ENCODE measurements at places on chromosomes 5 and 9.

DNA sequence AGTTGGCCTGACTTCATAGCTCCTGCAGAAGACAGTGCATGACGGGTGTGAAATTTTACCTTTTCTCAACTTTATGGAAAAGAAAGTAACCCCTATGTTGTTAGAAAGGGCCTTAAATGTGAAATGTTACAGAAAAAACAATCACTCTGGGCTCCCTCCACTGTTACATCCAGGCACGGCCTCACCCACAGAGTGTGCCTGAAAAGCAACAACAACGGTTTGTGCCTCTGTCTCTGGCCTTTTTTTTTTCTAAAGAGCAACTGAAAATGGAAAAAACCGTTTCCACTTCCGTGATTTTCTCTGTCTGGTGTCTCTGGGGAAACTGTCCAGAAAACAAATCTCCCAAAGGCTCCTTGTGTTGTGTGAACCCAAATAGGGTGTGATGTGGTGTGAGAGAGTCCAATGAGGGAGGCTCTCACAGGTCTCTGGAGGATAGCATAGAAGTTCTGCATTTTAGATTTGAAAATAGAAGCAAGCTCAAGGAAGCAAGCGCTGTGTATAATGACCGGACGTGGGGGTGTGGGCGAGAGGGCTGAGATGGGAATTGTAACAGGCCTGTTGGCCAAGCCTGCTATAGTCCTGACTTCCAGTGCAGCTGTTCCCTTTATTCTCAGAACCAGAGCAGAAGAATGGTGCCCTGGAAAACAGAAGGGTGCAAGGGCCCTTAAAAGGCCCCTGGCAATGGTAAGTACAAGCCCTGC, 221.8 kb upstream of the TUT7 start:
- DNase-seq: no peak

GRCh38 chr9:99824378-99825171, 2.9 kb downstream of the NR4A3 start:
- DNase-seq: no peak

DNA sequence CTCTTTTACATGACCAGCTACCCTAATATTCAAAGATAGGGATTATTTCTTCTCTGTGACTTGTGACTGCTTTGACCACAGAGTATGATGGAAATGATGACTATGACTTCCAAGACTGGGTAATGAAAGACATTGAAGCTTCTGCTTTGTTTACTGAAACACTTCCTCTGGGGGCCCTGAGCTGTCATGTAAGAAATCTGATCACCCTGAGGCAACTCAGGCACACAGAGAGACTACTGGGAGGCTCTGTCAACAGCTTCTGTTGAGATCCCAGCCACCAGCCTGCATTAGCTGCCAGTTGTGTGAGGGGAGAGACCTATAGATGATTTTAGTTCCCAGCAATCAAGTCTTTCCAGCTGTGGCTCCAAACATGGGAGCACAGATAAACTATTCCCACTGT, 76.5 kb downstream of the KCTD16 start:
- DNase-seq: no peak

DNA sequence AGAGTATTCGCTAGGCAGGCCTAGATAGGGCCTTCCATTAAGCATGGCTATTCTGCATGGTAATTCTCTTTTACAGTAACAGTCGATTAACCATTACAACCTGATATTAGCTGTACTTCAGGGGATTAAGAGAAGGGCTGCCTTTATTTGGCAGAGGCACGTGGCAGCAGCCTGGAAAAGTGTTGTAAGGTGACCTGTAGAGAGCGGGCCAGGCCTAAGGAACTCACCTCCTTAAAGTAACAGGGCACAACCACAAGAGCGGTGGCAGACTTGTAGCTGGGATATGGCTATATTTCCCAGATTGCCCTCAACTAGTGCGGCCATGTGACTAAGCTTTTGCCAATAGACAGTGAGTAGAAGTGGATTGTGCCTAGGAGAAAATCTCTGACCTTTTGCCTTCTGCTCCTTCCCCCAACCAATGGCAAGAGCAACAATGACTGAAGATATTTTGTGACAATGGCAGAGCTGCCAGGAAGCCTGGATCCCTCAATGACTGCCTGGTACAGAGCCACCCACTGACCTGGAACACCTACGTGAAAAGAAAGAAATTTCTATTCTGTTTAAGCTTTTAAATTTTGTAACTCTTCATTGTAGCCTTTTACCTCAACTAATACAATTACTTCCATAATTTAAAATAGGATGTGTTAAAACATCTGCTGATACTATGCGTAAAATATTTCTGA, 18.9 kb upstream of the ANKRD34B start:
- no peak for DNase-seq

GRCh38 chr5:119342406-119342805, 13.4 kb upstream of the TNFAIP8 start:
- no peak for DNase-seq

DNA sequence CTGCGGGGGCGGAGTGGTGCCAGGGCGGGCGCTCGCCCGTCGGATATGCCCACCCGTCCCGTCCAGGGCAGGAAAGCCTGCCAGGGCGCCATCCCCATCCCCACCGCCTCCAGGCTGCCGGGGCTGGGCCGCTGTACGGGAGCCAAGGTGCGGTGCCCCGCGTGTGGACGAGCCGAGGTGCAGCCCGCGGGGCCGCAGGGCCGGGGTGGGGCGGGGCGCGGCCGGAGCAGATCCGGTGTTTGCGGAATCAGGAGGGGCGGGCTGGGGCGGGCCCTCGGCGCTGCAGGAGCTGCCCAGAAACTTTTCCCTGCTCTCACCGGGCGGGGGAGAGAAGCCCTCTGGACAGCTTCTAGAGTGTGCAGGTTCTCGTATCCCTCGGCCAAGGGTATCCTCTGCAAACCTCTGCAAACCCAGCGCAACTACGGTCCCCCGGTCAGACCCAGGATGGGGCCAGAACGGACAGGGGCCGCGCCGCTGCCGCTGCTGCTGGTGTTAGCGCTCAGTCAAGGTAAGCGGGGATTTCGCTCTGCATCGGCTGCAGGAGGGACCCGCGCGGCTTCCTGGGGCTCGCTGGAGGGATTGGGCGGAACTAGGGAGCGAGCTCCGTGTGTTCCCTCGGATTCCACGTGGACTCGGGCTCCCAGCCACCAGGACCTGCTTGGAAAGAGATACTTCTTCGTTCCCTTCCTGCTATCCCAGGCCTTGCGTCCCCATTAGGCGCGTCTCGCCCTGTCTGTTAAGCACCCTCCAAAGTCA, at the start of gene ITGA2:
Gene ITGA2, plus strand, starts transcription at position 328 of the 756 bp plus-strand sequence. Its CDS starts 117 bp downstream, at position 445.
- DNase-seq: peak; percentile 5

DNA sequence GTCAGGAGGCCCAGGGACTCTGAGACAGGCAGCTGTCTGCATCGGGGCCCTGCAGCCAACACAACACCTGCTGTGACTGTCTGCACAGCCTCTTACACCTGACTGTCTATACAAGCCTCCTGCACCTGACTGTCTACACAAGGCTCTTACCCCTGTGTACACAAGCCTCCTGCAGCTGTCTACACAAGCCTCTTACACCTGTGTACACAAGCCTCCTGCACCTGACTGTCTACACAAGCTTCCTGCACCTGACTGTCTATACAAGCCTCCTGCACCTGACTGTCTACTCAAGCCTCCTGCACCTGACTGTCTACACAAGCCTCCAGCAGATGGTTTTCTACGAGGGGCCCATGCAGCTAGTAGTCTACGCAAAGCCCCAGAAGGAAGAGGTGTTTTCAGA, 18.6 kb downstream of the IRX2 start:
- DNase-seq: no peak

- no peak for DNase-seq
Measured at GRCh38 chr9:93118863-93119702, 15.0 kb downstream of the NINJ1 start.

GRCh38 chr5:122458278-122458872, 146.3 kb downstream of the SNCAIP start:
- DNase-seq: no peak

- DNase-seq: no peak
Measured at GRCh38 chr9:88775037-88775471, 216.2 kb upstream of the S1PR3 start.

GRCh38 chr5:94968507-94969095, 316.3 kb downstream of the MCTP1 start:
- peak; percentile 78 for DNase-seq

GRCh38 chr5:178476972-178477754, 113.0 kb downstream of the COL23A1 start:
- DNase-seq: no peak

- DNase-seq: no peak
Measured at GRCh38 chr5:44887722-44888121, 79.0 kb downstream of the MRPS30 start.

DNA sequence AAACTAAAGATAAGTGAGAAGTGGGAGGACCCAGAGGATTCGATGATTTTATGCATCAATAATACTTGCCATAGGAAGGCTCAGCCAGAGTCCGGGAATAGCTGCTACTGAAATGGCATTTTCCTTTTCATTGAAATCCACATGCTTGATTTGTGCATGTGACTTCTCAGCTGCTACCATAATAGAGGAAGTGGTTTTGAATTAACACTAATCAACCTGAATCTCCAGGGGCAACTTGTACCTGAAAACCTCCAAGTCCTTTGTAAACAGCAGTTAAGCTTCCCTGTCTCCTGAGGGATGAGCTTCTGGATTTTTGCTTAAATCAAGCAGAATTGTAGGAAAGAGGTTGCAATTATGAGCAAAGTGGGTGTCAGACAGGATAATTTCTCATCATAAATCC, 124.9 kb downstream of the PPP2R2B start:
- DNase-seq: no peak

- no peak for DNase-seq
Measured at GRCh38 chr5:172542651-172543131, 88.4 kb upstream of the SH3PXD2B start.

DNA sequence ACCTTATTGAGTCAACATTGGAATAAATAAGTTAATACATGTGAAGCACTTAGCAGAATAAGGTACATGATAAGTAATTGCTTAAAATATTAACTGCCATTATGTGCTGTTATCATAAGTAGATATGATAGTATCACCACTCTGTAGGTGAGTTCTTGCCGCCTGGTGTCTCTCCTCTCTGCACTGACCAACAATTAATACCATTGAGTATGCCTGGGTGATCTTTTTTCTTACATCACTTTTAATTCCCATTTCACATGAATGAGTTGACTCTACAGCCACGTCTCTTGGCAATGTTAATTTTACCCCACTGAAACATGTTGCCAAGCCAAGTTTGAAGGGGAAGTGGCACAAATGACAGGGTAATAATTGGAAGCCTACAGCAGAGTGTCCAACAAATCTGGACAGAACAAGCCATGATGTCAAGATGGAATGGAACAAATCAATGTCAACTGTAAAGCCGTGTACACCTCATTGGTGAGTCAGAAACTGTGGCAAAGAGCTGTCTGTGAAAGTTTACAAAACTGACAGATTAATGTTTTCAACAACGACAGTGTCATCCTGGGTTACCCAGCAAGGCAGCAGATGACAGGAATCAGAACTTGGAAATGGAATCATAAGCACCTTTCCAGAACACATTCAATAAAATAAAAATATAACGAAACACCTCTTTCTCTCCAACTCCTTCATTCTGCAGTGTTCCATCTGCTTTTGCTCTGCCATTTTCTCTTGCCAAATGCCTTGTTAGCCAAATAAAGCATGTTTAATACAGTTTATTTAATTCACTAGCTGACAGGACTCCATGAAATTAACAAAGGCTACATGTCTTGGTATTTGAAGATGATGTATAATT, 330.9 kb downstream of the CTNND2 start:
- DNase-seq: no peak

GRCh38 chr5:72109625-72110024, 2.4 kb downstream of the MAP1B start:
- DNase-seq: no peak

DNA sequence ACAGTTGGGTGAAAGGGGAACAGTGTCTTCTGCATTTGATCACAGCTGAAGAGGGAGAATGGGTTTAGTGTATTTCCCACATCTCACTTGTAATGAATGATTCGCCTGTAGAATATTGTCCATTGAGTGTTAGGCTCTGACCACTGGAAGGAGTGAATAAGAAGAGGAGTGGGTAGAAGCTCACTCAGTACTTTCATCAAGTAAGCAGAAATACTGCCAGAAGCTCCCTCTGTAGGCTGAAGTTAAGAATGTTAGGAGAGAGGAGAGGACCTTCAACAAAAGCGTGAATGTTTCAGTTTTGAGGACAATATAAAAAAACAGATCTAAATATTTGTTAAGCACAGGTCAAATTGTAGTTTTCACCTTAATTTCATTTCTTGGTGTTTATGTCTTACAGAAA, 27.5 kb downstream of the FSD1L start:
- DNase-seq: peak; percentile 1

DNA sequence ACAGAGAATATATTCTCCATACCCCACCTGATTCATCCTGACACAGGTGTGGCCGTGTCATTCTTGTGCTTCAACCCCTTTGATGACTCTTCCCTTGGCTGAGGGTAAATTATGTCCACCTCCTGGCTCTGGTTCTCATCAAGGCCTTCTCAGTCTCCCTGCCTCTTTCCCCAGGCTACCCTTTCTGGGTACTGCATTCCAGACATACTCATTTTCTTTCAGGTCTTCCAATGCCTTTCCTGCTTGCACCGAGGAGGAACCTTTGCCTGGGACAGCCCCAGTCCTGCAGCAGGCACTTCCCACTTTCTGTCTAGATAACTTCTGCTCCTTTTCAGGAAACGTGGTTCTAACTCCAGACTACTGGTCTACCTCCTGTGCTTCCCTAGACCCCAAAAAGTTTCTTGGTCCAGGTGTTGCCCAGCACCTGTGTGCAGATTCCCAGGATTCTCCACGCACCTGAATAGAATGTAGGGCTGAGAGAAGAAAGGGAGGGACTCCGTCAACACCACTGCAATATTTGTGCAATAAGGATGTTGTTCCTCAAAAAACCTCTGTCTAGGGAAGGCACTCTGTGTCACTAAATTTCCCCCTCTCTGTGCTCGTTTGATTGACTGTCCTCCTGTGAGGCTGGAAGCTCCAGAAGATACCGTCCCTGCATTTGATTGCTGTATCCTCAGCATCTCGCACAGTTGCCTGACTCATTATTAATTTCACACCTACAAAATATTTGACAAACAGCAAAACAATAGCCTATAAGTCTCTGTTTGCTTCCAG, 255.4 kb upstream of the NFIL3 start:
- no peak for DNase-seq

- DNase-seq: no peak
Measured at GRCh38 chr5:160039810-160040470, 31.0 kb downstream of the TTC1 start.

- no peak for DNase-seq
Measured at GRCh38 chr9:87494970-87495471, 2.6 kb upstream of the DAPK1 start.

DNA sequence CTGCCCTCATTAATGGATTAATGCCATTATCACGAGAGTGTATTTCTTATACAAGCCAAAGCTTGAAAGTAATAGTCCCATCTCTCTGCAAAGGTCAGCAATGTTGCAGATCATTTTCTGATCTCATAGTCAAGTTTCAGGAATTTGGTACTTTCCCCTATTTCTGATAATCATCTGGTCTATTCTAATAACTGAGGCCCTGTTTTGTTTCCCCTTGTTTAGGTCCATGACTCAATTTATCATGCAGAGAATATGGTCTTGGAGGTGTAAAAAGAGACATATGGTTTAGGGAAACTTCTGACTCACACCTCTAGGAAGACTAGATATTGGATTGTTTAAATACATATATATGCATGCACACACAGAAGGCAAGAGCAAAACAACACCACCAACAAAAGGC, 339.3 kb upstream of the NUDT12 start:
- no peak for DNase-seq

GRCh38 chr9:108083160-108083750, 593.7 kb upstream of the KLF4 start:
- no peak for DNase-seq

- no peak for DNase-seq
Measured at GRCh38 chr9:92467511-92467910, 14.8 kb downstream of the ASPN start.

All from NCI-H1694 treated with DMSO at 0.1 percent for 48 hours (cell line).